ENCODE measurements at places on chromosomes 7 and 10. TPM values are rescaled to one million over a fixed set of nuclear protein-coding genes. Genes with fewer than 3 reads are reported as not detected.

- DNase-seq: no peak
Measured at GRCh38 chr10:100876585-100877460, 35.9 kb upstream of the SLF2 start.

GRCh38 chr7:11185179-11185815 lies 211.6 kb downstream of the PHF14 start:
- peak; percentile 23 for DNase-seq

DNA sequence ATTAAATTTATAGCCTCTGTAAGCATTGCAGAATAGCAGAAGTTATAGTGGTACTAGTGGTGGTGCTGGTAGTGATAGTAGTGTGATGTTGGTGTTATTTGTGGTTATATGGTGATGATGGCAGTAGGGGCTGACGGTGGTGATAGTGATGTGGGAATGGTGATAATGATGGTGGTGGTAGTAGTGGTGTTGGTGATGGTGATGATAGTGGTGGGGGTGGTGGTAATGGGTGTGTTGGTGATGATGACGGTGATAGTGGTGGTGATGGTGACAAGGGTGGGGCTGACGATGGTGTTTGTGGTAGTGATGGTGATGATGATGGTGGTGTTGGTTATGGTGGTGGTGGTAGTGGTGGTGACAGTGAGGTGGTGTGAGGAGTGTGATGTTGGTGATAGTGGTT lies 54.4 kb upstream of the MGAM2 start:
- no peak for DNase-seq

- DNase-seq: no peak
Measured at GRCh38 chr7:45655539-45655938, 81.4 kb downstream of the ADCY1 start.

DNA sequence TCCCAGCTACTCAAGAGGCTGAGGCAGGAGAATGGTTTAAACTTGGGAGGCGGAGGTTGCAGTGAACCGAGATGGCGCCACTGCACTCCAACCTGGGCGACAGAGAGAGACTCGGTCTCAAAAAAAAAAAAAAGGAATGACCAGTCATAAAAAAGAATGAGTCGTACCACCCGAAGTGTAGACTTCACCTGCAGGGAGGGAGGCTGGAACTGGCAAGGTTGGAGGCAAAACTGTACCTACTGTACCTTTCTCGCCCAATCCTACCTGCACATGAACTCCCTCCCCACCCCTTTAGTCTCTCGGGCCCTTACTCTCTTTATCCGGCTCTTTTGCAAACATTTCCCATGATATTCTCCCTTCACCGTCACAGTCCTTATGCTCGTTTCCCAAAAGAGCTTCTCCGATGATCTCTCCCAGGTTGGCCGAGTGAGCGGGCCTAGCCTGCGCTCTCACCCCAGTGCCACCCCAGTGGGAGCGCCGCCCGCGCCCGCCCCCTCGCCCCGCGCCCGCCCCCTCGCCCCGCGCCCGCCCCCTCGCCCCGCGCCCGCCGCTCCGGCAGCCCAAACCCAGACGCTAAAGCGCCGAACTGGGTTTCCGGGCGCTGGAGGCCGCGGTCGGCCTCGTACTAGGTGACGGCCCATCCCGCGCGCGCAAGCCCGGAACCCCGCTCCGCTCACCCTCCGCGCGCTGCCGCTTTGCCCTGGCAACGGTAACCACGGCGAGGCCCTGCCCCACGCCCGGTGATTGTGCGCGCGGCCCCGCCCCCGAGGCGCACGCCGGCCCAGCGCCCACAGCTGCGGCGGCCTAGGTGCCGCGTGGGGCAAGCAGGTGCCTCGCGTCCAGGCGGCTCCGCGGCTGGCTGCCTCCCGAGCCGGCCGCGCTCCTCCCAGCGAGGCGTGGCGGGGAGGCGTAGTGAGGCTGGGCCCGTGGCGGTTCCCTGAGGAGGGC lies at the start of gene SMKR1:
SMKR1 (plus strand) TSS at position 772 of the 948 bp plus-strand sequence. CDS start 294 bp downstream, outside the sequence.
- peak; percentile 82 for DNase-seq

GRCh38 chr10:119131512-119132240 lies 27.8 kb downstream of the DENND10 start:
- DNase-seq: peak; percentile 48

- no peak for DNase-seq
Measured at GRCh38 chr7:80026766-80027165, 107.9 kb upstream of the GNAI1 start.

GRCh38 chr10:113854013-113854760 lies at the start of the genes DCLRE1A and NHLRC2:
DCLRE1A (minus strand) TSS chr10:113854082; CDS start chr10:113853182, 900 bp downstream.
NHLRC2 (plus strand) TSS chr10:113854661; CDS start chr10:113854873, 212 bp downstream.
- peak; percentile 90 for DNase-seq

DNA sequence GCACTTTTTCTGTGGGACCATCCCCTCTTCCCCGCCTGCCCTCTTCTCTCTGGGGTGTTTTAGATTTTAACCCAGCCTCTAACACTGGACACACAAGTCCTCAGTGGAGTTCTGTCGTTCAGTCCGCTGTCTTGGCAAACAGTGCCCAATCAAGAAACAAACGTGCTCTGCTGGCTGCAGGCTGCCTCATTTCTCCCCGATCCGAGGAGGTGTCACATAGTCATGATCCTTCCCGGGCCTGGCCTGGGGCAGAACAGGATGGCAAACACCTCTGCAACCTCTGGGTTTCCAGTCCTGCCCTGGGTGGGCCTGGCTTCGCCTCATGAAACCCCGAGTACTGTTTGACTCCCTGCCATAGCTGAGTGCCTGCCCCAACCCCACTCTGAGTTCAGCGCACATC lies 110.9 kb upstream of the INSYN2A start:
- DNase-seq: no peak

DNA sequence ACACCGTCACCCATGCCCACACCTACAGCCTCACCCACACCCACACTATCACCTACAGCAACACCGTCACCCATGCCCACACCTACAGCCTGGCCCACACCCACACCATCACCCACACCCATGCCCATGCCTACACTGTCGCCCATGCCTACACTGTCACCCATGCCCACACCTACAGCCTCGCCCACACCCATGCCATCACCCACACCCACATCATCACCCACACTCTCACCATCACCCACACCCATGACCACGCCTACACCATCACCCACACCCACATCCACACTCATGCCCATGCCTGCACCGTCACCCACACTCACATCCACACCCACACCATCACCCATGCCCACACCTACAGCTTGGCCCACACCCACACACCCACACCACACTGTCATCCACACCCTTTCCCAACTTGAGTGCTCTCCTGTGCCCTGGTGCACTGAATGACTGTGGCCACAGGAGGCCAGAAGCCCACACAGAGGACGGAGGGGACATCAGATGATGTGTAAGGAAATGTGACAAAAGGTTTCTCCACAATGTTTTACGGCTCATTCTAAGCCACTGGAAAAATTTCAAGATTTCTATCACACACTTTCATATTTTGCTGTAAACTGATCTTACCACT lies 153.3 kb downstream of the WDR37 start:
- no peak for DNase-seq

DNA sequence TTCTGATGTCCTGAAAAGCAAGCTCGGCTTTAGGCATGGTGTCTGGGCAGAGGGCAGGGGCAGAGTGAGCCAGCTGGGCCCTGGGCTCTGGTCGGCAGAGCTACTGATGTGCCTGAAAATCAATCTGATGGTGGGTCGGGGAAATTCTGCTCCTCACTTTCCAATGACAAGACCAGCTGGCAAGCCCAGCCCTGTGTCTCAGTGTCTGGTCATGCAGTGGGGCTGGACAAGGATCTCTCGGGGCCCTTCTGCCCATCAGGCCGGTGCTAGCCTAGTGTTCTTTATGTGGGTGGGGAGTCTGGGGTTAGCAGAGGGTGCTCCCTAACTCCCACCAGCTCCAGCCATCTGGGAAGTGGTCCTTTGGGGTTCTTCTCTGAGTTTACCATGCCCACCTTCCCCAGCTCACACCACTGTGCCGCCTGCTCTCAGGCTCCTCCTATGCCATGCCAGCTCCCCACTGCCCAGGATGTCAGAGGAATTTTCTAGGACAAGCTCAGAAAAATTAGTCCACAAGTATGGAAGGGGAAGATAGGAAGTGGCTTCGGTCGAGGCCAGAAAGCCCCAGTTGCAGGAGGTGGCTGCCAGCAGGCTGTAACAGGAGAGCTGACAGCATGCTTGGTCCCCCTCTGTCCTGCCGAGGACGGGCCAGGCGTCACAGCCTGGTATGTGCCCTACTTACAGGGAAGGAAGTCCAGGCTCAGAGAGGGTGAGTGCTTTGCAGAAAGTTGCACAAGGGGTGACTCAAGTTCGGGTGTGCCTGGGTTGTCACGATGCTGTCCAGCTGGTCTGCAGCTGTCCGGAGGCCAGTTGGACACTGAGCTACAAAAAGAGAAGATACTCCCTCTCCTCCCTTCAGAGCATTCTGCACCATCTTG lies 135.2 kb downstream of the ADCY1 start:
- peak; percentile 79 for DNase-seq

DNA sequence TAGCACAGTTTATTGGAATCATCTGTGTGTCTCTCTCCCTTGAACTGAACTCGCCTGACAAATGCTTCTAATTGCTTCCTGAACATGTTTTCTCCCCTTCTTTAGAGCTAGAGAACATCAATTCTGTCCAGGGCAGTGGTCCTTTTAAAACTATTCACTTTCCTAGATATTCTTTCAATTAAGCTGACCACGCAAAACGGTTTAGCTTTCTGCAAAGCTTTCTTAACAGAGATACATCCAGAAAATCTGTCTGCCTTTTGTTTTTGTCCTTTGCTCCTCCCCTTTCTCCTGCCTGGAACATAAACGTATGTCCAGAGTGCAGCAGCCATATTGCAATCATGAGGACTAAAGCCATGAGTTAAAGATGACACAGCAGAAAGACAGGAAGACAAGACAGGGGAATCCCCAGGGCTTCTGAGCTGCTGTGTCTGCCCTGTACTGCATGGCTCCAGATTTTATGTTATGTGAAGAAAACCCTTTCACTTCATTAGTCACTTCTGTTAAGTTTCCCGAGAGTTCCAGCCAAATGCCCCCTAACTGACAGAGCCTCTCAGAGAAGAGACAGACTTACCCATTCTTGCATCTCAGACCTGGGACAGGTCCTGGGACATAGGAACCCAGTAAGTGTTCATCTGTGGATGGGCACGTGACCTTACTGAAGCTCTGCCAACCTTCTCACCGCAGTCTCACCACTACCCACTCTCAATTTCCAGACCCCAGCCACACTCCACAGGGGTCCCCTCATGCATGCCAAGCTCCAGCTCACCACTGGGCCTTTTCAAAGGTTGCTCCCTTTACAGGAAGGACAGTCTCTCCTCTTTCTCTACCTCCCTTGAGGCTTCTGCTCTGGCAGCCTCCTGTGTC lies 35.0 kb upstream of the CPXM2 start:
- DNase-seq: peak; percentile 81

DNA sequence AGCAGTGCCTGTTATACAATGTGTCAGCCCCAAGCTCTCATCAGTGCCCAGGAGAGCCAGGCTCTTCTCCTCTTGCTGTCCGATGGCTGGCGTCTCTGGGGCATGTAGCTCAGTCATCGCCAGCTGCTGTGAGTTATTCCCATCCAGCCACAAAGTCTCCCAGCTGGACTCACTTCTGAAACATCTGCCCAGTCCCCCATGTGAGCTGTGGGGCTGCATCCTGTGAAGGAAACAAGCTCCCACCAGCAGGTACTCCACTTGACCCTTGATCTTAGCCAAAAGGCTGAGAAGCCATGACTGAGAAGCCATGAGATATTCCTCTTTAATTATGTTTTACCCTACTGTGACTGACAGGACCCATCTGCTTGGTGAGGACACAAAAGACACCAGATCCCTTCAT lies 212.7 kb upstream of the IGFBP3 start:
- no peak for DNase-seq

DNA sequence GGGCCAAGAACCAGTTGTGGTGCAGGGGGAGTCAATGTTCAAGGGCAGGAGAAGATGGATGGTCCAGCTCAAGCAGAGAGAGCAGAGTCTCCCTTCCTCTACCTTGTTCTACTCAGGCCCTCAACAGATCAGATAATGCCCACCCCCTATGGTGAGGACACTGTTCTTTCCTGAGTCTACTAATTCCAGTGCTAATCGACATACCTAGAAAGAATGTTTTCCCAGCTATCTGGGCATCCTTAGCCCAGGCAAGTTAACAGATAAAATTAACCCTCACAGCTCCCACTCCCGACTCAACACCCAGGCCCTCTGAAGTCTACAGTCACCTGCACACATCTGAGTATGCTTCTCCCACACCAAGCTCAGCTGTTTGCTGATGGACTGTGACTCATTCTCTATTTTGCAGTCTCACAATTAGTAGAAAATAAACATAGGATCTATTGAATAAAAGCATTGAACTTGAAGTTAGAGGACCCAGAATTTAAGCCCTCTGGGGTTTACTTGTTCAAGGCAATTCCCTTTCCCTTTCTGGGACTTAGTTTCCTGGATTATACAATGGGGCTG lies 17.1 kb downstream of the COL13A1 start:
- DNase-seq: no peak

- DNase-seq: peak; percentile 89
Measured at GRCh38 chr10:116960066-116960776, 44.8 kb downstream of the SHTN1 start.

VOPP1 gene
- total RNA-seq: 86.5 TPM

POLR2J2 gene
- total RNA-seq: 0.43 TPM

CYTH3 gene
- total RNA-seq: 45.5 TPM

NSUN6 gene
- total RNA-seq: 4.1 TPM

UCN3 gene
- not detected for total RNA-seq

ZNF467 gene
- not detected for total RNA-seq

NODAL gene
- not detected for total RNA-seq

SORCS3 gene
- not detected for total RNA-seq

All from GM23248 (cell line).